ENCODE measurements at places on chromosomes 7 and 10. TPM values are rescaled to one million over a fixed set of nuclear protein-coding genes. Genes with fewer than 3 reads are reported as not detected.

The PLCE1 gene
- 1.1 TPM for total RNA-seq

The RASA4B gene
- total RNA-seq = 2.5 TPM

The ITGA8 gene
- total RNA-seq = under 0.01 TPM

The LLCFC1 gene
- total RNA-seq = not detected
